ENCODE measurements at places on chromosomes 3 and 15.

GRCh38 chr15:95972041-95972553 is 358.4 kb upstream of the NR2F2 start:
- DNase-seq = peak; percentile 26

DNA sequence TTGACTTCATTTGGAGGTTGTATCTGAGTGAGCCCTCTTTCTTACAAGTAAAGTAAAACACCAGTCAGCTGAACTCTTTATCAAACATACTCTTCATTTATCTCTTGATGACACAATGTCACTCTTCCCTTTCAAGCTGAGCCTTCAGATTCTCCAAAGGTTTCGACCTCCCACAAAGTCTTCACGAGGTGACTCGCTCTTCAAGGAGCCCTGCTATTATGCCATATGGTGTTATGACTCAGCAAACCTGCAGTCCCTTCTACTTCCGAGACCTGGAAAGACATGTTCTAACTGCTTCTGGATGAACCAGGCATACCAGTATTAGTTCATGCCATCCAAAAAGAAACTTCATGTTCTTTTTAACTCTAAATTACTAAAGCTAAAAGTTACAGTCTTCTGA is 23.1 kb downstream of the AADAC start:
- DNase-seq = peak; percentile 74

GRCh38 chr3:12983319-12983718 is 89.9 kb downstream of the IQSEC1 start:
- DNase-seq = no peak

GRCh38 chr3:50194128-50194902 is 2.9 kb downstream of the GNAT1 start:
- peak; percentile 43 for DNase-seq

DNA sequence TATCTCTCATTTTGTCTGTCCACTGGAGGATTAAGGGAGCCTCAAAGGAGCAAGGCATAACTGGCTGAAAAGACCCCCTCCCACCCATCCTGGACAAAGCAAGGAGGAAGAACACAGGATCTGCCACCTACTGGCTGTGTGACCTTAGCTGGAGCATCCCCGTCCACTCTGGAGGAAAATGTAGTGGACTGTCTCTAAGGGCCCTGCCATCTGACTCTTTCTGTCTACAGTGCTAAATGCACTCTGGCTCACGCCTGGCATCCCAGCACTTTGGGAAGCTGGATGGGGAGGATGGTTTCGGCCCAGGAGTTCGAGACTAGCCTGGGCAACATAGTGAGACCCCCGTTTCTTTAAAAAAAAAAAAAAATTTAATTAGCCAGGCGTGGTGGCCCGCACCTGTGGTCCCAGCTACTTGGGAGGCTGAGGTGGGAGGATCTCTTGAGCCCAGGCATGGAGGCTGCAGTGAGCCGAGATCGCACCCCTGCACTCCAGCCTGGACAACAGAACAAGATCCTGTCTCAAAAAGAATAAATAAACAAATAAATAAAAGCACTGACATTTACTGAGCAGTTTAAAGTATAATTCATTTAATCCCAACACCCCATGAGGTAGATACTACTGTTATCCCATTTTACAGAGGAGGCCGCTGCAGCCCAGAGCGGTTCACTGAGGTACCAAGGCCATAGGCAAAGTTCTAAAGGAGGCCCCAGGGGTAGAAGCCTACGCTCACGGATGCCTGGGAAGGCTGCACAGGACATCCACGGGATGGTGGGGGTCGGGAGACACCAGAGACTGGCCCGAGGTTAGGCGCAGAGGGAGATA is 1.1 kb downstream of the TBC1D2B start:
- no peak for DNase-seq

- DNase-seq = no peak
These were observed 184.3 kb upstream of the PPP2R3A start for GRCh38 chr3:135781026-135781815.

Data from MG63 (cell line).